H54 (cell line): ENCODE measurements at places on chromosomes 16 and 17.

GRCh38 chr16:16124438-16124837, 98.9 kb downstream of the ABCC6 start:
- DNase-seq = no peak

GRCh38 chr17:82665217-82665616, 17.0 kb upstream of the WDR45B start:
- DNase-seq = no peak

GRCh38 chr17:12591021-12591735, 74.5 kb upstream of the MYOCD start:
- DNase-seq = no peak

DNA sequence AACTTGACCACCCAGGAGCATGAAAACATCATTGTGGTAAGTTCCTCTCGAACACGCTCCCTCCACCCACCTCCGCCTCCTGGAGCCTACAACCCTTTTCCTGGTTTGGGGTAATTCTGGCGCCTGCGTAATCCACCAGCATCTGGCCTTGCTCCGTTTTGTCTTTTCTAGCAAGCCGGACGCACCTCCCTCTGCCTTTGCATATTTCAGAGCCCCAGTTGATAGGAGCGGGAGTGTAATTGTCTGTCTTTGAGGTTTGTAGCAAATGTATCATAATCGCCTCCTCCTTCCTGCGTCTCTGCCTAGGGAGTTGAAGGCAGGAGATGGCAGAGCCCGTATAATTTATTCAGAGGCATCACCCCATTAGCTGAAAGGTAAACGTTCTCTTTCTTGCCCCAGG, 121.3 kb upstream of the PLCG2 start:
- no peak for DNase-seq

DNA sequence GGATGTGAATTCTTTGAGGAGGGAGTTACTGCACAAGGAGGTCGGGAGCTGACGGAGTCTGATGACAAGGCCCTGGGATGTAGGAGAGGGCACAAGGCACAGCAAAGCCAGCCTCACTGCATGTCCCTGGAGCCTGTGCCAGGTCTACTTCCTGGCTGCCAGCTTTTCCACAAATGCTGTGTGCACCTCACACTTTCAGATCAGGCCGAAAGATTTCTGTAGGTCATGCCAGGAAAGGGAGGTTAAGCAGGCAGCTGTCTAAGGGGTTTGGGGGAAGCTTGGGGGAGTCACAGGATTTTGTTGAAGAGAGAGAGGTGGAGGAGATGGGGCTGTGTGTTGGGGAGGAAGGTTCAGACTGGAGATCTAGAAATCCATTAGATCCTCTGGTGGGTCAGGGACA, 792.5 kb downstream of the KCNJ18 start:
- no peak for DNase-seq

DNA sequence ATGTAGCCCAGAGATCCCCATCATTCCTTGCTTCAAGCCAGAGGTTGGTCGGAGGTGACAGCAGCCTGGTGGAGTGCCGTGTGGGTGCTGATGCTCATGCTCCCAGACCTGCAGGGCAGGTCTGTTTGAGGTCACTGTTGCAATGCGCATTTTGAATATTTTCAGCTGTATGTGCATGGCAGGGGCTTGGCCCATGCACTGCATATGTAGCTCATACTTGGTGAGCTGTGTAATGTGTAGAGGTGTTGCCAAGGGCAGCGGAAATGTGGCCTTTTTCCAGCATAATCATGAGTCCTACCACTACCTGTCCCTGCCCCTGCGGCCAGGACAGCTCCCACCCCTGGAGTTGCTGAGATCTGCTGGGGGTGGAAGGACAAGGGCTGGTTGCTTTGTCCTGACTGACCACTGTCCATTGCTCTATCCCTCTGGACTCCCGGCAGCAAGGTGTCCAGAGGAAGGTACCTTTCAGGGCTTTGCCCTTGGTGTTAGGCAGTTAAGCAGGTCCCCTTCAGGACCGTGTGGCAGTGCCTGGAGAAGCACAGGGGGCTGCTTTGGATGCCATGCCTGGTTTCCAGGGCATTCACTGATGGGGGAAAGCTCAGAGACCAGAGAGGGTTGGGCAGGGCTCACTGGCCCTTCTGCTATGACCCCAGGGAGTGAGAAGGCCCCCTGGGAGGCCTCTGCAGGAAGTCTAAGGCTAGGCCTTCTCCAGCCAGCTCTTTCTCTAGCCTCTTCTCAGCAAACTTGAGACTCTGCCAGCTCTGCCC, 215.2 kb downstream of the NTN1 start:
- DNase-seq = no peak

DNA sequence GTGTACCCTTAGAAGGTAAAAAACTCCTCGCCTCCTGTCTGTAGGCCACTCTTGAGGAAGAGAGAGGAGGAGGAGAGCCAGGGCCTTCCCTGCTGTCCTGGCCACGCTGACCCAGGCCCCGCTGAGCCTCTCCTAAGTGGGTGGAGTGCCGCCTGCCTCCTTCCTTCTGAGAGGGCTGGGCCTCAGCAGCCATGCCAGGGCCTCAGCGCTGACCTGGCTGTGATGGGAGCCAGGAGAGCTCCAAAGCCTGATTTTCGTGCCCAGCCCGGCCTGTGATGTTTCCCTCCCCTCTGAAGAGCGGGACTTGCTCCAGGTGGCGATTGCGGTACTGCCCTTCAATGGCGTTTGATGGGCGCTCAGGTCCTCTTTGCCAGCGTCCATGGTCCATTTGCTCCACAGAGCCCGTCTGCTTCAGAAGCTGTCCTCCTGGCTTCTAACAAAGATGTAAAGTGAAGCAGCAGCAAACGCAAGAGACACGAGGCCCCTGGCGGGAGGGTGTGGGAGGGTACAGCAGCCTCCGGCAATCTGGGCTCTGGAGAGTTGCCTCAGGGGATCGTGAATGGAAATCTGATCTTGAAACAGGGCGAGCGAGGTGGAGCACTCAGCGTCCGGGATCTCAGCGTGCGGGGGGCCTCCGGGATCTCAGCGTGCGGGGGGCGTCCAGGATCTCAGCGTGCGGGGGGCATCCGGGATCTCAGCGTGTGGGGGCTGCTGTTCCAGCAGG, 93.5 kb downstream of the NPIPB11 start:
- no peak for DNase-seq

GRCh38 chr16:55328611-55329569, 4.9 kb downstream of the IRX6 start:
- no peak for DNase-seq

- DNase-seq = no peak
These were observed 93.8 kb upstream of the FAM20A start for GRCh38 chr17:68694791-68695485.

GRCh38 chr17:74730491-74731346, 6.3 kb upstream of the RAB37 start:
- DNase-seq = no peak

DNA sequence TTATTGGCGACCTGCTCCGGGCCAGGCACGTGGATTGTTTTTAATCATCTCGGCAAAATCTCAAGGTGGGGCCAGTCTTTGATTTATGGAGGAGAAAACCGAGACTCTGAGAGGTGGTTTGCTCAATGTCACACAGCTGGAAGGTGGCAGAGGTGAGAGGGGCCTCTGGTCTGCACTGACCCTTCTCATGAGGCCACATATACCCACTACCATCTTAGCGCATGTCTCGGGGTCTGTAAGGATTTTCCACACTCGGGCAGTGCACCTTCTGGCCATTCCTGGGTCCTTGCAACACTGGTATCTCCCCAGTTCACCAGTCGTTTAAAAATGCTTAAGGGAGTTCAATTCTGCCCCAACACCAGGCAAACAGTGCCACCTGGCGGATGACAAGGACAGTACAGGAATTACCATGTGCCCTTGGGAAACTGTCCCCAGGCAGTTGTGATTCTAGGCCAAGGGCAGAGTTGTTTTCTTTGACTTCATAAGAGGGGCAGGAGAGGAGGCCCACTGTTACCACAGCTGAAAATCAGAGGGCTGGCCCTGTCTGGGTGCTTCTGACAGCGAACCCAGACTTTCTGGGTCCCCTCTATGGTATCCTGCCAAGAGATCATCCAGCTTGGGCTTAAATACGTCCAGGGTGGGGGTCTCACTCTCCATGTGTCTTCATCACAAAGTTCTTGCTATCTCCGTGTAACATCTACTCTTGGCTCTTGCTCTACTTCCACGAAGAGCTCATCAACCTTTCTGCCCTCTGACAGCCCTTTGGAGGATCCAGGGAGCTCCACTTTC, 39.4 kb upstream of the RAI1 start:
- DNase-seq = peak; percentile 86

DNA sequence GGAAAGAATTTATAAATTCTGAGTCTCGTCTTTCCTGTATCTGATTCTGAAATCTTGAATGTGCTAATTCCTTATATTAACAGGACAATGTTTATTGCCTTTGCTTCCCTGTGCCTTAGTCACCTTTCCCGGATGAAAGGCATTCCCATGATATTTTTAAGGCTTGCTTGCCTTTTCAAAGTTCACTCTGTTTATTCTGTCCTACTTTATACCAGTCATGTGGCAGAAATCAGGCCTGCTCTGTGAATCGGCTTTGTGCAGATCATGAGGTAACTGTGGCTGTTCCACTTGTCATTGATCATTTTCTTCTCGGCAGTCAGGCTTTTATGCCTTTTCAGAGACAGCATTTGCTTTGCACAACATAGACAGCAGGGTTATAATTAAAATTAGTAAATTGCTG, 28.8 kb upstream of the ABCC11 start:
- DNase-seq = no peak

DNA sequence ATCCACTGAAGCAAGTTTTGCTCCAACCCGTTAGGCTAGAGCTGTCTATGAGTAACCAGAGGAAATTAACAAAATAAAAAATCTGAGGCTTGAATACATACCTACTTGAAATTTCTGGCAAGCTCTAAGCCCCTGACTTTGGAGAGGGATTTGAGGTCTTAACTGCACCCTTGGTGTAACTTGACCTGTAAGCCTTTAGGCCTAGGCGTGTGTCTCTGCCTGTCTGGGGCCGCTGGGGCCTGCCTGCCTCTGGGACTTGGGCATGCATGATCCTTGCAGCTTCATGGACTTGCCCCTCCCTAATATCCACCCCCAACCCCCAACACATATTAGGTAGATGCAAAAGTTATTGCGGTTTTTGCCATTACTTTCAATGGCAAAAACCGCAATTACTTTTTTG, 3.7 kb upstream of the CDC42EP4 start:
- no peak for DNase-seq

- no peak for DNase-seq
These were observed 899.0 kb downstream of the KCNJ2 start for GRCh38 chr17:71068408-71068750.

DNA sequence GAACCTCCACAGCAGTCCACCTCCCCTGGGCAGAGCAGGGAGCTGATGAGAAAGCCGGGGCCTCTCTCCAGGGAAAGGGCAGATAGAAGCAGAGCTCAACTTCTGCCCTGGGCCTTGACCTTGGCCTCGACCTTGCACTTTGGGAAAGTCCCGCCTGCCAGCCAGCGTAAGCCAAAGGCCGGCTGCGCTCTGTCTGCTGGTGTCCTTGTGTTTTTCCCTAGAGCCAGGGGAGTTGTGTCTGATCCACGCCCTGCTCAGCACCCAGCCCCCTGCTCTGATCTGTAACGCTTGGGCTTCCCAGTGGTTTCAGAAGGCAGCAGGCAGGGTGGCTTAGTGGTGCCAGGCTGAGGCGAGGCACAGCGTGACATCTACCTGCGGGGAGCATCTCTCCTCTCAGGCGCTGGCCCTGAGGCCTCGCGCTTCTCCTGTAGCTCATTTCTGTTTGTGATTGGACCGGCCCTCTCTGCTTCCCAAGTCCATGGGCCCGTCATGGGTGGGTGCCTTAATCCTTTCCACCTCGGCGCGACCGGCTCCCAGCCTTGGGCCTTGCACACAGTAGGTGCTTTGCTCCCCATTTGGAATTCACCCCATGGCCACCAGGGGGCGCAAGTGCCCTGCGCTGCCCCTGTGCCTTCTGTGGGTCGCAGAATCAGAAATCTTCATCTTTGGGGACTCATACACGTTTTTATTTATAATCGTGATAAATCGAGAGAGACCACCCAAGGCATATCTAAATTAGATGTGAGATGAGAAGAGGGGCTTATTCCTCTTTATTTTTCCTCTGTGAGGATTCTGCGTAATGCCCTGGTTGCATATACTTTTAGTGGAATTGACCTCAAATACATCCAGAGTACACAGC, 24.2 kb downstream of the SGSH start:
- DNase-seq = peak; percentile 27

DNA sequence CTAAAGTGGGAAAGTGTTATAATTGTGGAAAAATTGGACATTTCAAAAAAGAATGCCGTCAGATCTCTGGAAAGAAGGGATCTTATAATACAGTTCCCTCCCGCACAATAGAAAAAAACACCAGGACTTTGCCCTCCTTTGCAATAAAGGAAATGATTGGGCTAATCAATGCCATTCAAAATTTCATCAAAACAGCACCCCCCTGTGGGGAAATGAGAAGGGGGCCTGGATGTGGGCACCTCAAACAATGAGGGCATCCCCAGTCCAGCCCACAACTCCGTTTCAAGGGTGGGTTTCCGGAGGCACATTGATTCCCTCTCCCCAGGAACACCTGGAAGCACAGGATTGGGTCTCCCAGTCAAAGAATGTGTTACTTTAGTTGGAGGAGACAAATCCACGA, 26.1 kb downstream of the CD300LG start:
- DNase-seq = no peak

GRCh38 chr16:12062343-12063003, 85.9 kb downstream of the SNX29 start:
- peak; percentile 83 for DNase-seq

DNA sequence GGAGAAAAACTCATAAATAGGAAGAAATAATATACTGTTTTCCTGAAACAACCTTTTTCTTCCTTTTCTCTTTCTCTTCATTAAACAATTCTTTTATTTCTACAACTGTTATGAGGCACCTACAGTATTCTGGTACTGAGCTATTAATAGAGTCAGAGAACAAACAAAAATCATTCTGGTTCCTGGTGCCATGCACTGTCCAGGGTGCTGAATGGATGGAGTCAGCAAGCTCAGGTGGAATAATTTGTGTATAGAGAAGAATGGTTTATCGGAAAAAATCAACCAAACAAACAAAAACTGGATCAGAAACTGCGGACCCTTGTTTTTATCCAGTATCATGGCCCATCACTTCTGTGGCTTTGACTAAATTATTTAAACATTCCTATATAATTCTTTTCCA, 430.3 kb upstream of the GOT2 start:
- no peak for DNase-seq
